ENCODE measurements at places on chromosomes 1 and 21.

- DNase-seq, result no peak
Measured at GRCh38 chr1:173014160-173014559, 36.6 kb downstream of the TNFSF18 start.

DNA sequence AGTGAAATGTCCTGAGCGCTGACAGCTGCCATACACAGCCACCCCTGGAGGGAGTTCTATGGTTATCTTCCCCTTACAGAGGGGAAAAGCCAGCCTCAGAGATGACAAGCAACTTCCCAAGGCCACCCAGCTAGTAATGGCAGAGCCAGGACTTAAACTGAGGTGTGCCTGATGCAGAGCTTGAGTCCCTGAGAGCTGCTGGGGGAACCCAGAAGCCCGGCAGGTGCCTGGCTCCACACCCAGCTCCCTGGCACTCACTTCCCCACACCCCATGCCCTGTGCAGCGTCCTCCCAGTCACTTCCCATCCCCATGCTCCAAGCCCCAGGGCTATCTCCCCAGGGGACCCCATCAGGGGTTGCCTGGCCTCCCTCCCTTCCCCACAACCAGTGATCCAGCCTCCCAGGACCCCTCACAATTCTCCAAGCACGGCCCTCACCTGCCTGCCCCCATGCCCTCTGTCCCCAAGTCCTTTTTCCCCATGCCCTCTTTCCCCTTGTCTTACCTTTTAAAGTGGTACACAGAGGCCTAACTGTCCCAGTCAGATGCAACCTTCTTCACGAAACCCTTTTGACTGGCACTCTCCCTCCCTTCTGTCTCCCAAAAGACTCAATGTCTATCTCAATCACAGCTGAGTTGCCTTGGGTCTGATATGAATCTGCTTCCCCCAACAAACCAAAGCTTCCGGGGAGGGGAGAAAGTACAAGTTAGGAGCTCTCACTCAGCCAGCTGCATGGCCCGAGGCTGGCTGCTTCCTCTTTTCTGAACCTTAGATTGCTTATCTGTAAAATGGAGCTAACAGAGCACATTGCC lies 39.8 kb upstream of the LRP8 start:
- no peak for DNase-seq

DNA sequence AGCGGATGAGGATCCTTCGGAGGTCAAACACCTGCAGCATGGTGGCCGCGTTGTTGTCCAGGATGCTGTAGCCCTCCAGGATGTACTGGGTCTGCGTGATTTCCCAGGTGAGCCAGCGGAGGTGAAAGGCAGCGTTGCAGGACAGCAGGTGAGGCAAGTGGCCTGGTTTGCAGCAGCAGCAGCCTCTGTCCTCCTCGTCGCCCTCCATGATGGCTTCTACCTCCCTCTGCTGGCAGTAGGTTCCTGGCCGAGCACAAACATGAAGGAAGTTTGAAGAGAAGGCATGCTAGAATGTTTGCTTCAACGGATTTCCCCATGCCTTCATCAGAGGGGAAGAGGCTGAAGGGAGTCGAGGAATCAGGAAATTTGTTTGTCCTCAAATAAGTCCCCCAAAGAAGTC lies 74.7 kb downstream of the NTPCR start:
- no peak for DNase-seq

GRCh38 chr1:27581823-27582243 lies 22.1 kb downstream of the AHDC1 start:
- DNase-seq, result no peak

DNA sequence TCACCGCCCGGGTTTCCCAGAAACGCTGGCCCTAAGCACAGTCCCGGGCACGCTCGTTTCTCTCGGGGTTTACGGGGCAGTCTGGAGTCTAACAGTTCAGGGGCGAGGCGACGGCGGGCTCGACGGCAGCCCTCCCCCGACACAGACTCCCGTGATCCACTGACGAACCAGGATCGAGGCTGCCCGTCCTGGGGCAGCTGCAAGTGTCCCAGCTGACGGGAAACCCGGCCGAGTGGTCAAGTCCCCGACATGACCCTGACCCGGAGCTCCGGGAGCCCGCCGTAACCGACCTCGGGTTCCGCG lies 494 bp downstream of the UBE2J2 start:
- DNase-seq, result no peak

DNA sequence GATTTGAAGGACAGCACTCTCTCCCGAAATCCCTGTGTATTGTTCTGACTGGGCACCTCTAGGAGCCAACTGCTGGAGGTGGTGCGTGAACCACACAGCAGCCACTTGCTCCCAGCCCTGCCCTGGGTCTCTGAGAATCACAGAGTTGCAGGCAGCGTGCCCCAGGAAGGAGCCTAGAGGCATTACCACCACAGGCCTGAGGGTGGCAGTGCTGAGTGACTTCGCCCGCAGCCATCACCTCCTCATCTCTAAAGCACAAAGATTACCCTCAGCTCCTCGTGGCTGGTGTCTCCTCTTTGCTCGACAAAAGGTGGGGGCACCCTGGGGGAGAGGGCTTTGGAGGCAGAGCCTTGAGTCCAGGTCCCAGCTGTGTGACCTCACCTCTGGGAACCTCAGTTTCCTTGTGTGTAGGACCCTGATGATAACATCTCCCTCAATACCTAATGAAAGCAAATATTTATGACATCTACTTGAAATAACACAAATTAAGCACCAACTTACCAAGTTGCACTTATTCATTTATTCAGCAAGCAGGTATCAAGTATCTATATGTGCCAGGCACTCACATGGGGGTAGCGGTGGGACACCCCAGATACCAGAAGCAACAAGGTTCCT lies 86.3 kb downstream of the VWA5B1 start:
- DNase-seq, result peak; percentile 54
